ENCODE measurements at places on chromosomes 7 and 10.

GRCh38 chr10:125257521-125258108, 97.3 kb upstream of the CTBP2 start:
- DNase-seq, result no peak

DNA sequence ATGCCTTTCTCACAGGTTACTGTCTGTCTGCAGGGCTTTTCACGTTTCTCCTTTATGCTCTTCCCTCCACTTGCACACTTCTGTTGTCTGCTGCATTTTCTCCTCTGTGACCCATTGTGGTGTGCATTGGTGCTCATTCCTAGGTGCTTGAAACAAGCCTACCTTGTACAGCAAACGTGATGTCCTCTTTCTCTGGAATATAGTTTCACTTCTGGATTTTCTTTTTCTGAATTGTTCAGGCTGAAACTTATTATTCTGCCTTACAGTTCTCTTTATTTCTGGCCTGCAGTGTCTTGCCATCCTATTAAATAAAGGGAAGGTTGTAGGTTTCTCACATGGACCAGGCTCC, 128.8 kb upstream of the SAMD8 start:
- no peak for DNase-seq

GRCh38 chr10:64350665-64351064, 829.5 kb downstream of the REEP3 start:
- no peak for DNase-seq

DNA sequence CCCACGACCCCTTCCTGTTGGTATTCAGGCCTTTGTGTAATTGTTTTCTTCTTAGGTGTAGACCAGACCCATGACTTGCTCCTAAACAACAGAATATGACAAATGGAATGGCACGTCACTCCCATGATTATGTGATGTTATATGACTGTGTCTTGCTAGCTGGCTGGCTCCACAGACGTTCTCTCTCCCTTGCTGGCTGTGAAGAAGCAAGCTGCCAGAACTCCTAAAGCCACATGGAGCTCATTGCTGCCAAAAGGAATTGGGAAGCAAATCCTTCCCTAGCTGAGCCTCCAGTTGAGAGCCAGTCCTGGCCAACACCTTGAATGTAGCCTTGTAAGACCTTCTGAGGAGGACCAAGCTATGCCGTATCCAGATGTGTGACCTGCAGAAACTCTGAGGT, 74.2 kb downstream of the RAB18 start:
- DNase-seq, result no peak

DNA sequence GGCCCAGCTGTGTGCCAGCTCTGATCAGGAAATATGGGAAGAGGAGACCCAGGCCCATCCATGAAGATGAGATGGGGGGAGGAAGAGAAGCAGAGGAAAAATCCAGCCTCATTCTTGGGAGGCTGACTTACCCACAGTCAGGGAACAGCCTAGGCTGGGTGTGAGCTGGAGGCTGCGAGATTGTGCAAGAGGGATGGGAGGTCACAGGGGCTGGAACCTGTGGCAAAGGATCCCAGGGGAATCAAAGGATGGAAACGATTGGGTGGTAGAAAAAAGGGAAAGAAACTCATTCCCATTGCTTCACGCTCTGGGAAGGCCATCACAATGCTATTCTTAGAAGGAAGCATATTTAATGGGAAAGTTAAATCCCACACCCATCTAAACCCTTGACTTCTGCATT, 26.7 kb upstream of the CRHR2 start:
- DNase-seq, result no peak

- DNase-seq, result no peak
Observed at GRCh38 chr7:82945480-82945879, 217.2 kb downstream of the PCLO start.

GRCh38 chr7:81623251-81623855, 146.5 kb downstream of the HGF start:
- DNase-seq, result no peak

GRCh38 chr7:151857412-151857811, 19.5 kb downstream of the PRKAG2 start:
- no peak for DNase-seq

DNA sequence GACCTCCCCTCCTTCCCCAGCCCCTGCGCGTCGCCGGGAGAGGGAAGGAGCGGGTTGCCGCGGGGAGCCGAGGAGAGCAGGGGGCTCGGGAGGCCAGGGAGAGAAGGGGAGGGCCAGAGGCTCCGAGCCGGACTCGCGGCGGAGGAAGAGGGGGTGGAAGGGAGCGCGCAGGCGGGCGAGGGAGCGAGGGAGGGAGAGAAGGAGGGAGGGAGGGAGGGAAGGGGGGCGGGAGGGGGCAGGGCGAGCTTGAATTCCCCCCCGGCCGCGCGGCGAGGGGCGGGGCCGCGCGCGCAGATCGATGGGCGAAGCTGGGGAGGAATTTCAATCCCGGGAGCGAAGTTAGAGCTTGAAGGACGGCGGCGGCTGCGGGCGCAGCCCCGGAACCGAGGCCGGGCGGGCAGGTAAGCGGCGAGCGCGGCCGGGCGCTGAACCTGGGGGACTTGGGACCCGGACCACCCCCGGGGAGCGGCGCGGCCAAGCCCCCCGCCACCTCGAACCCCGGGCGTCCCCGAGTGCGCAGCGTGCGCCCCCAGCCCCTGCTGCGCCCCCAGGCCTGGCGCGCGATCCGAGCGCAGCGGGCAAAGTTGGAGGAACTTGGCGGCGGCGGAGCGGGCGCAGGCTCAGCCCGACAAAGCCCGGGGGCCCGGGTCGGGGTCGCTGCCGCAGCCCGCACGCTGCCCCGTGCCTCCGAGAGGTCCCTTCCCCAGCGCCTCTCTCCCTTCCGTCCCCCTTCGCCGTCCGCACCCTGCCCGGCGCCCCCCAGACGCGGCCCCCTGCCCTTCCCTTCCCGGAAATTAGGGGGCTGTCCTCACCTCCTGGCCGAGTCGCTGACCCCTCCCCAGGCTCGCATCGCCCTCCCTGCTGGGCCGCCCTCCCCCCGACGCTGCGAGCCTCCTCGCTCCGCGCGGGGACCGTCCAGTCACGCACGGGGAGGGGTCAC, at the start of gene ELFN1:
Gene ELFN1 (plus strand): TSS at position 324 of the 940 bp plus-strand sequence. CDS start 74,320 bp downstream, outside the sequence.
- no peak for DNase-seq

DNA sequence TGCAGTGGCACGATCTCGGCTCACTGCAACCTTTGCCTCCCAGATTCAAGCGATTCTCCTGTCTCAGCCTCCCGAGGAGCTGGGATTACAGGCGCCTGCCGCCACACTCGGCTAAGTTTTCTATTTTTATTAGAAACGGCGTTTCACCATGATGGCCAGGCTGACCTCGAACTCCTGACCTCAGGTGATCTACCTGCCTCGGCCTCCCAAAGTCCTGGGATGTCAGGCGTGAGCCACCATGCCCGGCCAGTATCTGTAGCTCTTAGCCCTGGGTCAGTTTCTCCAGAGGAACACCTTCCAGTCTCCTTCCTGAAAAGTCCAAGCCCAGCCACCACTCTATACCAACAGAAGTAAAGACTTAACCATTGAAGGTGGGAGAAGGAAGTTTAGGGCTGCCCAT, 15.2 kb upstream of the ZKSCAN1 start:
- DNase-seq, result no peak

DNA sequence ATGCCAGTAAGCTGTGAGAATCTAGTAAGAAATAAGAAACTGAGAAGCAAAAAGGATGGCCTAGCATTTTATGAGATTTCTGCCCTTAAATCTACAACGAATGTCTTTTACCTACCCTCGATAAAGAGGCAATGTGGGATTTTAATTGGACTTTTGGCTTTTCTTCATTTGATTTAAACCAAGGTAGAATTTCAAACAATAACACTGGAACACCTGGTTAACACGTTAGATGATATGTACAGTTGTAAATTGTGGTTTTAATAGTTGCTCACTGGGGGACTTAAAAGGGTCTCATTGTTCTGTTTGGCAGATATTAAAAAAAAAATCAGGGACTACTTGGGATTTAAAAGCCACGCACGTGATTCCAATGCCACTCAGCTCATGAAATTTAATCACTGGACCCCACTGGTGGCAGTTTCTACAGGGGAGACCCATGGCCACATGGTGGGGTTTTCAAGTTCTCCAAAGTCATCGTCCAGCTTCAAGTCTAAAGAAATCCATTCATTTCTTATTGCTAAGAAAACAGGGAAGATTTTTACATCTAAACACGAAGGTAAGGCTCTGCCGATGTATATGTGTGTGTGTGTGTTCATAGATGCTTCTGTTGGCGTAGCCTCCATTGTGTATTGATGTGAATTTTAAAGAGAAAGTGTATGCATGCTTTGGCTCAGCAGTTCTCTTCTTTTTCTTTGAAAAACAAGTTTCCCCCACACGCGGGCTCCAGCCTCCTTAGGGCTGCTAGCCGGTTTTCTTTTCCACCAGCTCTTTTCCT, 588.6 kb upstream of the MKI67 start:
- no peak for DNase-seq

- DNase-seq, result no peak
Observed at GRCh38 chr7:23965296-23965695, 255.3 kb downstream of the STK31 start.

- no peak for DNase-seq
Observed at GRCh38 chr10:96688789-96689188, 31.5 kb downstream of the PIK3AP1 start.

- DNase-seq, result no peak
Observed at GRCh38 chr7:106071999-106072714, 40.0 kb downstream of the SYPL1 start.

GRCh38 chr7:142799437-142799835, 28.7 kb downstream of the PRSS2 start:
- no peak for DNase-seq

DNA sequence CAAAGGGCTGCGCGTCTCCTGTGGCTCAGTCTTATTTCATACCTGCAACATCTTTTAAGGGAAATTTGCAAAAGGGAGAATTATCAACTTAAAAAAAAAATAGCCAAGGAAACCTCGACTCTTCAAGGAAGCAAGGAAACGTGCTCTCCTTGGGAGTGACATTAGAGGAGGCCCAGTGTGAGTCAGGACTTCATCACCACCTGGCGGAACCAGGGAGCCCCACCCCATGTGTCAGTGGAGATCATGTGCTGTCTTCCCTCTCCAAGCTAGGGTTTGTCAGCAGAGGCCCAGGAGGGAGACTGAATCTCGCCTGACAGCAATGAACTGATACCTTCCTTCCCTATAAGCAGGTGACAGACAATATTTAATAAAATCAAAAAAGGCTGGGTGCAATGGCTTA, 28.9 kb downstream of the POR start:
- no peak for DNase-seq

GRCh38 chr10:63522995-63523394, 1.8 kb downstream of the REEP3 start:
- no peak for DNase-seq

- DNase-seq, result no peak
Observed at GRCh38 chr7:7434329-7434728, 101.3 kb downstream of the COL28A1 start.

- DNase-seq, result no peak
Observed at GRCh38 chr10:36612436-36612835, 513.0 kb upstream of the ANKRD30A start.

- no peak for DNase-seq
Observed at GRCh38 chr10:517241-517830, 172.1 kb downstream of the DIP2C start.

DNA sequence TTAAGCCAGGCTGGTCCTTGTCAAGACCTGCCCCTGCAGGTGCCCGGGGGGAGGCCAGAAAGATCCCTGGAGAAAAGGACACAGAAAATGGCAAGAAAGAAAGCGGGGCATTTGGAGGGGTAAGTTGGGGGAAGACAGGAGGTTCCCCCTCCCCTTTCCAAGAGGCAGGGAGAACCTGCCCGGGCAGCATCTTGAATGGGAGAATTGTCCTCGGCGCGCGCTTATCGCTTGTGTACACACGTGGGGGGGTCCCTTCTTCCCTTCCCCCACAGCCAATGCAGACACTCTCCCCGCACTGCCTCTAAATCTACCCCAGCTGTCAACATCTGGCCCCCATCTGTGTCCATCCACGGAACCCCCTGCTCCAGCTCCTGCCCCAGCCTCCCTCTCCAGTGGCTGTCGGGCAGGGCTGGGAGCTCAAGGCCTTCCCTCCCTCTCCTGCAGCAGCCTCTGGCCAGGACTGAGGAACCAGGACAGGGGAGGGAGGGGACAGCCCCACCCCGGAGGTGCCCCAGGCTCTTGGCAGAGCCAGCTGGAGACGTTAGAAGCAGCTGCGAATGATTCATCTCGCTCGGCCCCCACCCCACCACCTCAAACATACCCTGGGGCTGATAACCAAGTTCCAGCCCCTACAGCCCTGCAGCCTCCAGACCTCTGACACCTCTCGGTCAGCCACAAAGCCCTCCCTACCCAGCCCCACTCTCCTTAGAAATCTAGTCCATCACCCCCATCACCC, 25.3 kb downstream of the EPHB4 start:
- DNase-seq, result no peak

GRCh38 chr7:33157311-33157710, 27.9 kb downstream of the BBS9 start:
- DNase-seq, result no peak

DNA sequence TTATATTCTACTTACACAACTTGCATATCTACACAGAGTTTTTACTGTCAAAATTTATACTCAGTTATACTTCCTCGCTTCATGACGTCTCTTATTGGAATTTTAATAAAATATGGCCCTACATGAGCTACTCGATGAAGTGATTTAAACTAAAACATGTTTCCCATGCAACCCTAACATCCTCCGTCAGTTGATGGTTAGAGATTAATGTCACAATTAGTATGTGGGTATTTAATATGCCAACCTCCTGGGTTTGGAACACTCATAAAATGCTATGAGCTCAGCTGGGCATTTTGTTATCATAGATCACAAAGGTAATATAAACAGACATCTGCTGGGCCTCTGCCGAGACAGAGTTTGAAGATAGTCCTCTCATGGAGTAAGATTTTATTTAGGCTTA, 66.5 kb downstream of the GNAT3 start:
- DNase-seq, result no peak

GRCh38 chr10:36183056-36183455, 541.0 kb upstream of the FZD8 start:
- no peak for DNase-seq

GRCh38 chr7:154947604-154948003, 55.3 kb downstream of the PAXIP1 start:
- DNase-seq, result no peak

DNA sequence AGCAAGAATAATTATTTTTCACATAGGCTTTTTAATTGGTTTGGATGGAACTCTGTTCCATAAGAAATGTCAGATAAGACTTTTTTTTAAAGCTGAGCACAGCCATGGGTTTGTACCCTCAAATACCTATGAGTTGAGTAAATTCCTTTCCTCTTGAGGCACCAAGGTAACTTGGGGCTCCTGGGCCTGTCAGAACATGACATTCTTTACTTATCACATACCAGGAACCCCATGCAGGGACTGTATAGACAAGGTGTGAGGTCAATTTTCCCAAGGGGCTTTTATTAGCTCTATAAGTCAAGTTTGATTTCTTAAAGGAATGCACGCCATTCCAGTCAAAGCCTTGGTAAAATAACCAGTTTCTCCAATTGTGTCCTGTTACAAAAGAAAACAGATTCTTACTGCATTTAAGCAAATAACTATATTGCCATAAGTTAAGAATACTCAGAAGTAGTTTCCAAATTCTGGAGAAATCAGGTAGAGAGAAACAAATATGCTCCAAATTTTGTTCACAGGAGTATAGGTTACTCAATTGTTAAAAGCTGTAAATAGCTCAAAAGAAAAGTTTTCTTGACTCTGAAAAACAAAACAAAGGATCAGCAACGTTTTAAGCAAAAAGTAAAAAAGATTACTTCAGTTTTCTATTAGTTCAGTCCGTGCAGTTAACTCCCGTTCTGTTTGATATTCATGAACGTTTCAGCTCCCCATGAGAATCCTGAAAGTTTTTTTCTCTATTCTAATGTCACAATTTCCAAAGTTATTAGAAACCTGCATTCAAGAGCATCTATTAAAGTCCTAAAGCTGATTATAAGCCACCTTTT, 167.5 kb upstream of the NAMPT start:
- no peak for DNase-seq

Data from stimulated activated CD4-positive, alpha-beta T cell treated with anti-CD3 and anti-CD28 coated beads, Interleukin-1b, Interleukin-23, amount 100 ng/mL, for 24 hours (primary cell).